ENCODE measurements at places on chromosomes 6 and 20. TPM values are rescaled to one million over a fixed set of nuclear protein-coding genes. Genes with fewer than 3 reads are reported as not detected.

- no peaks in the 10 kb centered on the region for H3K36me3 ChIP-seq
- H3K27ac ChIP-seq, result no peak overlapping the region
- no peak overlapping the region for H3K4me3 ChIP-seq
- DNase-seq, result no peak
- H3K4me1 ChIP-seq, result no peaks in the 10 kb centered on the region
- no peaks in the 10 kb centered on the region for H3K27me3 ChIP-seq
These were observed 12.0 kb upstream of the MRPS10 start for GRCh38 chr6:42229506-42230119.

GRCh38 chr6:129516787-129517186 is 193.2 kb downstream of the ARHGAP18 start:
- H3K4me1 ChIP-seq, result no peaks in the 10 kb centered on the region
- H3K36me3 ChIP-seq, result no peaks in the 10 kb centered on the region
- no peak for DNase-seq
- H3K27ac ChIP-seq, result no peak overlapping the region
- H3K4me3 ChIP-seq, result no peak overlapping the region
- H3K27me3 ChIP-seq, result no peaks in the 10 kb centered on the region

DNA sequence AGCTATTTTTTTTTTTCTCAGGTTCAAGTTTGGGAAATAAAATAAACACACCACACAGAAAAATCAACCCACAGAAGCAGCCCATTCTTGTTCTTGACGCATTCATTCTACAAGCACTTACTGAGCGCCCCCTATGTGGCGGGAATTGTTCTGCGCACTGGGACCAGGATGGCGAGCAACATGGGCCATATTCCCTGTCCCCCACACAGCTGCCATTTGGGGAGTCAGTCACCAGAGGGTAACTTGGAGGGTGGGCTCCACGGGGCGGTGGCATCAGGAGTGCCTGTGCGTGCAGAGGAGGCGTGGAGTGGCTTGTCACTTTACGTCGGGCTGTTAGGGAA is 185.0 kb upstream of the PDE10A start:
- H3K27me3 ChIP-seq, result peaks cover 88% of the 10 kb centered on the region
- H3K36me3 ChIP-seq, result no peaks in the 10 kb centered on the region
- DNase-seq, result no peak
- H3K4me1 ChIP-seq, result peaks cover 8% of the 10 kb centered on the region

DNA sequence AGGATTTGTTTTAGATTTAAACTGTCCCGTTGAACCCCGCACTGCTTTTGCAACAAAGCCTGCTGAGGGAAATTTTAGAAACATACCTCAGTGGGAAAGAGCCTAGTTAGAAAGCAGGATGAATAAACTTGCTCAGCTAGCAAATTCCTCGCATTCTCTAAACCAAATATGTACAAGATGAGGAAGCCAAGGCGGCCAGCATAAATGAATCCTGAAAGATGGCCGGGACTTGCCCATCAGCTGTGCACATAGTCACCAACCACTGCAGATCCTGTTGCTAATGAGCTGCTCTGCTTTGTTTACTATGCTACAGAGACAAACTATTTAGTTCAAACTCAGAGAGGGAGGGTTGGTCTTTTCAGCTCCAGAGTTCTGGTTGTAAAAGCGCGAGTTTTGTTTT is 49.0 kb downstream of the TMEM170B start:
- H3K36me3 ChIP-seq, result no peaks in the 10 kb centered on the region
- H3K4me3 ChIP-seq, result no peak overlapping the region
- DNase-seq, result no peak
- H3K27me3 ChIP-seq, result no peaks in the 10 kb centered on the region

Gene TNFRSF21
- total RNA-seq, result 0.38 TPM

Gene ZNF341
- 5.2 TPM for total RNA-seq

All from naive thymus-derived CD8-positive, alpha-beta T cell (primary cell).